CD4-positive, alpha-beta T cell treated with Interferon alpha-2 for 1 hour (primary cell): ENCODE measurements at places on chromosomes 3 and 15.

DNA sequence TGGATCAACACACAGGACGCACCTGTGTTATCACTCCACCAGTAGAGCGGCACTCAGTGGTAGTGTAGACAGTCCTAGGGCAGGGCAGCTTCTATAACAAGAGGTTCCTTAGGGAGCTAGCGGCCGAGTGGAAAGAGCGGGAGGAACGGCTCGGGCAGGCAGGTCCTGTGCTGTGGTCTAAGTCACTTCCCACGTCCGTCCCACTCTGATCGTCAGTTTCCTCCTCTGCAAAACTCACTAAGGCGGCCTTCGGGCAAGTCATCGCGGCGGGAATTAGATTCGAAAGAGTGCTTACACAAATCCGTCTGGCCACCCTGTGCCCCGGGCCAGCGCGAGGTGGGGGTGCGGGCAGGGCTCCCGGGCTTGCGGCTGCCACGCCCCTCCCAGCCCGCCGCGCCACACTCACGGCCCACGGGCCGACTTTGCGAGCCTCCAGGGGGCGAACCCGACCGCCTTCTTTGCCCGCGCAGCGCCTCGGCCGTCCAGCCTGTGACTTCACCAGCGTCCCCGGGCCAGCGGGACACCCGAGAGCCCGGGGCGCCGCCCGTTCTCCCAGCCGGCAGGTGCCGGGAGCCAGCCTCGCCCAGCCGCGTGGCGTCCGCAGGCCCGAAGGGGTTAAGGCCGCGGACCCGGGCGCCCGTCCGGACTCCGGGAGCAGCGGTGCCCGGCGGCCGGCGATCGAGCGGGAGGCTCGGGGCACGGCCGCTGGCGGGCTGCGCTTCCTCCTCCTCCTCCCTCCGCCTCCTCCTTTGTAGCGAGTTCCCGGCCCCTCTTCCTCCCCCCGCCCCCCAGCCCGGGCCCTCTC, 416 bp upstream of the CORO2B start:
- no peak for DNase-seq

GRCh38 chr3:119314821-119315220, 20.6 kb downstream of the ARHGAP31 start:
- no peak for DNase-seq

- no peak for DNase-seq
Measured at GRCh38 chr3:151445273-151446001, 15.4 kb downstream of the IGSF10 start.

- DNase-seq, result no peak
Measured at GRCh38 chr3:22569570-22569969, 633.6 kb upstream of the UBE2E2 start.

DNA sequence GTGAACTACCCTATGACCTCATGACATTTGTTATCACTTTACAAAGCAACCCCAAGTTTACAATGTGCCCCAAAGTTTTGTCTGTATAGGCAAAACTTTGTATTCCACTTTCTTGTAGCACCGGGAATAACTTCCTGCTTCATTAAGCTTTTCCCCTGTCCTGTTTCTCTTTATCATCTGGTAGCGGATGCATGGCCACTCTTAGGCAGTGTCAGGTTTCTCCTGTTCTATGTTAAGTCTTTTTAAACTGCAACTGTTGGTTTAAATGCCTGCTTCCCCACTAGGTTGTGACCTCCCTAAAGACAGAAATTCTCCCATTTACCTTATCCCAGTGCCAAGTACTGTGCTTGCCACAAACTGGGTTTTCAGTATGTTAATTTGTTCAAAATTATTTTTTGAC, 433.6 kb upstream of the DPH6 start:
- no peak for DNase-seq

DNA sequence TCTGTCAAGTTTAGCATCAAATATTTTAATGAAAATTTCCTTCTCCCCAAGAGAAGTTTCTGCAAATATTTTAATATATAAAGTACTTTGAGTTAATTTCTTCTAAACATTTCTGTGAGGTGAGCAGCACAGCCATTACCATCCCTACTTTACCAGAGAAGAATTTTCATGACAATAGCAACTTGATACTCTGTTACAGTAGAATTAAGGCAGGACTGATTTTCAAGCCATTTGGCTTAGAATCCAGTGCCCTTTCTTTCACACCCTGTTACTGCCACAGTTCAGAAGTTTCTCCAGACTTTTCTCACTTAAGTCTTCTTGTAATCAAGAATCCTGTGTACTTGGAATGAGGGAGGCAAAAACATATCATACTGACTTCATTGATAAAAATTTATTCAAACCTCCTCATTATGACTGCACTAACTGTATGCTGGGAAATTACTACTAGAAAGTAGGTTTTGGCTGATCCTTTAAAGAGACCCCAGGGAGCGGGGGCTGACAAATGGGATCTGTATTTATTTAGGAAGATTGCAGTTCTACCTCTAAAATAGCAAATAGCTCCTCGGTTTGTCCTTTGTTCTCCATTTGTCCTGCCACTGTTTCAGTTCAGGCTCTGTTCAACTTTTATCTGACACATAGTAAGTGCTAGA, 557.0 kb upstream of the SGO1 start:
- no peak for DNase-seq

DNA sequence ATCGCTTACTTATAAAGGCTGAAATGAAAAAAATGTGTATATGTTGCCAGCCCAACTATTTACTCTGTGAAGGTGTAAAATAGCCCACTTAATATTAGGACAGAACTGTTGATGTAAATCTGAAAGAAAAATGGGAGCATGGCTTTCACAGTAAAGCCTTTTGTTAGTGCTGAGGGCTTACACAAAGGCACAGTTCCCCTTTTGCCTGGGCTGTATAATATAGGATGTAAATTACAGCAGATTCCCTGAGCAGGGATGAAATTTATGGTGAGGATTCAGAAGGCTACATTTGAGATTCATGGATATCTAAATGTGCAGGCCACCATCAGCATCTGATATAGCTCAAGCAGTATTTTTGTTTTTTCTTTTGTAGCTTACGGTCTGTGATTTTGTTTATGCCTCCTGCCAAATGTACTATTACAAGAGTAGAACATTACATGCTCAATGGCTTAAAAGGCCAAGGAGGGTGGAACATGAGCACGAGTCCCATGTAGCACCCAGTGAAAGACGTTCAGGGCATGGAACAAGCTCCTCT, 109.1 kb upstream of the ATP10A start:
- no peak for DNase-seq

GRCh38 chr3:158820521-158820920, 18.7 kb downstream of the MFSD1 start:
- DNase-seq, result no peak

DNA sequence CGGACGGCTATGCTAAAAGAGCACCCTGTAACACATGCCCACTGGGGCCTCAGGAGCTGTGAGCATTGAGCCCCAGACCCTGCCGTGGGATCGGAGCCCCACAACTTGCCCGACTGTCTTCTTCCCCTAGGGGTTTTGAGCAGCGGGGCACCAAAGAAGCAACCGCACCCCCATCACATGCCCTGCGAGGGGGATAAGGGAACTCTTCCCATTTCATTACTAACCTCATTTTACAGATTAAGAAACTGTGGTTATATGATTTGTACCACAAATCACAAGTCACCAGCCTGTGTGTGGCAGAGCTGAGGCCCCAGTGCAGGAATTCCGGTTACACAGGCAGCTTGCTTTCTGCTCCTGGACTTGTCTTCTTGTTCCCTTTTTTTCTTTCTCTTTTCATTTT, 86.2 kb downstream of the CD47 start:
- no peak for DNase-seq

- DNase-seq, result no peak
Measured at GRCh38 chr3:174010907-174011306, 613.4 kb downstream of the NLGN1 start.

GRCh38 chr3:151969026-151969642, 95.7 kb downstream of the SUCNR1 start:
- DNase-seq, result no peak

DNA sequence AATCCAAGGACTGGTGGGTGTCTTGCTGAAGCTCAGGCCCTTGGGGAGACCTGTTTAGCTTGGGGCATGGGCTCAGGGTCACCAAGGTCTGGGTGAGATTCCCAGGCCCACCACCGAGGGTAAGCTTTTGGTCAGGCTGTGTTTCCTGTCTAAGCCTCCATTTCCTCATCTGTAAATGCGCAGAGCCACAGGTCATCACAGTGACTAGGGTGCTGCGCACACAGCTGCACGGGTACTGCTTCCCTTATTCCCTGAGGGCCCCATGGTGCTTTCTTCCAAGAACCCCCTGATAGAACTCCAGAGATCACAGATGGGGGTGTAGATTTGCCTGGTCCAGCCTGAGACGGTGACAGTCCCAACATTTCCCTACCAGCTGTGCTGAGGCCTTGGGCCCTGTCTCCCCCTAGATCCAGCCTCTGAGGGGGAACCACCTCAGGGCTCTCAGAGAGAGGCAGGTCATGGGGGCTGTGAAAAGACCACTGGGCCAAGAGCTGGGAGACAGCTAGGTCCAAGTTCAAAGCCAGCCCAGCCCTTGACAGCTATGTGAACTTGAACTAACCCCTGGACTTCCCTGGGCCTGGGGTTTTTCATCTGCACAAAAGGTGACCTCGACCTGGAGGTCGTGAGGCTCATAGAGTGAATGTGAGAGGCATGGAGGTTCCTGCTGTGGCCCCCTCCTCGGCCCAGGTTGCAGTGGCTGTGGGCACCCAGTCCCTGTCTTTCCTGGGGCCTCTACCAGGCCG, 60.7 kb downstream of the SEMA3G start:
- no peak for DNase-seq

GRCh38 chr3:147945968-147946519, 536.9 kb downstream of the ZIC1 start:
- no peak for DNase-seq

DNA sequence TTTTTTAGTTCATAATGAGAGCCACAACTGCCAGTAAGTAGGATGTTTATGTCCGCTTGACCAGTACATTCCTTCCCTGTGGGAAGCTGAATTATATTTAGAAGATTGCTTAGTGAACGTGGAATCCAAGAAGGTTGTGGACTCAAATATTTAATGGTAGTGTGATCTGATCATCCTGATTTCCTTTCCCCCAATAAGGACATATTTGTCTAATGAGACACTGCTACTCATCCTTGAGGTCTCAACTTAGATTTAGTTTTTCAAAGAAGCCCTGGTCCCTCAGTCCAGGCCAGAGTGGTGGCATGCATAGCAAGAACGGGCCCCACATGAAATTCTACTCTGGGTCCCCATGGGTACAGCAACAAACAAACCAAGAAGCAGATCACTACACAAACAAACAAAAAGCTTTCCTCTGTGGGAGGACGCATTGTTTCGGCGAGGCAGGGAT, 60.8 kb downstream of the USP13 start:
- no peak for DNase-seq

GRCh38 chr3:3448468-3448867, 269.0 kb upstream of the CRBN start:
- DNase-seq, result no peak

- DNase-seq, result no peak
Measured at GRCh38 chr15:58288592-58288991, 143.2 kb upstream of the LIPC start.

- no peak for DNase-seq
Measured at GRCh38 chr15:49427372-49427771, 4.3 kb downstream of the FGF7 start.

GRCh38 chr15:34154725-34155204, 52.9 kb downstream of the PGBD4 start:
- no peak for DNase-seq

- no peak for DNase-seq
Measured at GRCh38 chr3:9810433-9810770, 340 bp downstream of the TTLL3 start.

GRCh38 chr3:134035836-134036235, 6.1 kb upstream of the SLCO2A1 start:
- DNase-seq, result no peak

DNA sequence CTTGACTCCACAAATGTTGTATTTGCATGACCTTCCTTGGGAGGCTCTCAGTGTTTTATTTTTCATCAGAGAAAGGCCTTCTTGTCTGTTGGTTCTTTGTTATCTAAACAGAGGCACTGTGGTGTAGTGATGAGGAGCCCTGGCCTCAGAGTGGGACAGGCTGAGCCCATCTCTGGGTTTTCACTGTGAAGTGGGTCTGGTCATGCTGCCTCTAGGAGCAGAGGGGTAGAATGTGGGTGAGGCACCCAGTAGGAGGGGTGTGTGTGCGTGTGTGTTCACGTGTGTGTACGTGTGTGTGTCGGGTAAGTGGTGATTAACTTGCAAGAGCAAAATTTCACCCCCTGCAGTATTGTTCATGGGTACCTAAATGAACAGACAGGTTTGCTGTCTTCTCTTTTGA, 14.4 kb downstream of the KLF13 start:
- DNase-seq, result no peak

DNA sequence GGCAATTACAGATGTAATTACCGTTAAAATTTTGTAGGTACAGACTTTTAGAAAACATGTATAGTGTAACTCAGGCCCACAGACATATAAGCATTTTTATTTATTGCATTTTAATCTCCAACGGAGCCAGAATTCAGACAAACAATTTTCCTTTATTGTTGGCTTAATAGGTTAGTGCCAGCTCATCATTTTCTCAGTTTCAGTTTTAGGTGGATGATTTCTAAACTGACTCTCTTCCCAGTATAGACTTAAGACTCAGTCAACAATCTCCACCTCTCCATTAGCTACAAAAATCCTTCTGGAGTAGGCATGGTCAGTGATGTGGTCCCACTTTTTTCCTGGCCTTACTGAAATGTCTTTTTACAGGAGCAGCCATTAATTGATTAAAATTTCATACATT, 994.6 kb downstream of the TBL1XR1 start:
- no peak for DNase-seq

GRCh38 chr3:50630394-50630793, 13.4 kb downstream of the MAPKAPK3 start:
- DNase-seq, result no peak

- DNase-seq, result no peak
Measured at GRCh38 chr3:79040091-79040490, 727.7 kb downstream of the ROBO1 start.
